ENCODE measurements at places on chromosomes 3 and 15. TPM values are rescaled to one million over a fixed set of nuclear protein-coding genes. Genes with fewer than 3 reads are reported as not detected.

DNA sequence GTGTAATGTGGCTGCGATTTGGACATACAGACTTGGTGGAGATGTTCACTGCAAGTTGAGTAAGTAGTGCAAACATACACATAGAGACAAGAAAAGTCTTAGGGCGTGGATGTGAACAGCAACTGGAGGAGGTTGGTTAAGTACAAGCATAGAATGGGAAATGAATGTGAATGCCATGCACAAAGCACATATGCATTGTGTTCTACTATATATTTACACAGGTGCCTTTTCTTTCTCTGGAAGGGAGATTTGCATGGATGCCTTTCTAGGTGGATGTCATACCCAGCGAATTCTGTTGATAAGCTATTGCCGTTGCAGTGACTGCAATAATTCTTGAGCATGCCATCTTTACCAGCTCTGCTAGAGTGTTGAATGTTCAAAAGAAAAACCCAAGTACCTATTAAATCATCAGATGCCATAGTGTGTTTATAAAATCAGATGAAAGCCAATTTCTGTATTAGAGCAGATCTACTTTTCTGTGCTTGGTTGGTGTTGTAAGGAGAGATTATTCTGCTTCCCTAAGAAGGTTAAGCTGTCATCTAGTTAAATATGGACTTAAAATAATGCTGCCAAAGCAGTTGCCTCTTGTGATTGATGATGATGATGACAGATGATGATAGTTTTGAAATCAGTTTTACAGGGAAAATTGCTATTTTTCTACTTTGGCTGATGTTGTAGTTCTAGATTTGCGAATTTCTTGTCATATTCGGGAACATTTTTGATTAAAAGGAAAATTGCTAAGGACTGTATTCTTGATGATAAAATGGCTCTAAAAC, 148.4 kb downstream of the CNTN4 start:
- DNase-seq, result no peak

GRCh38 chr3:178341636-178342035, 194.6 kb upstream of the KCNMB2 start:
- no peak for DNase-seq

DNA sequence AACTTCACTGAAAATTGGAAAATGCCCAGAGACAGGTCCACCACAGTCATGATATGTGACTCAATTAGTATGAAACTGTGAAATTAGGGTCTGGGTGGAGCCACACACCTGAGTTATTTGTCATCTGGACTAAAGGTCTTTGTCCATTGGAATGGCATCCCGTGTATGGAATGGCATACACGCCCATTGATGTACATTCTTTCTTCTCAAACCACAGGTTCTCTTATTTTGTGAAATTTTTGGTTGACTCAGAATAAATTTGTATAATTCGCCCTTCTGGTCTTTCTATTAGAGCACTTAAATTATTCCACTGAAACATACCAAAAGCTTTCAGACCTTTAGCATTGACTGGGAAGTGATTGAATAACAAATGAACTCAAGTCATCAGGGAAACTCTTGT, 66.8 kb upstream of the UBE2E1 start:
- DNase-seq, result peak; percentile 44

DNA sequence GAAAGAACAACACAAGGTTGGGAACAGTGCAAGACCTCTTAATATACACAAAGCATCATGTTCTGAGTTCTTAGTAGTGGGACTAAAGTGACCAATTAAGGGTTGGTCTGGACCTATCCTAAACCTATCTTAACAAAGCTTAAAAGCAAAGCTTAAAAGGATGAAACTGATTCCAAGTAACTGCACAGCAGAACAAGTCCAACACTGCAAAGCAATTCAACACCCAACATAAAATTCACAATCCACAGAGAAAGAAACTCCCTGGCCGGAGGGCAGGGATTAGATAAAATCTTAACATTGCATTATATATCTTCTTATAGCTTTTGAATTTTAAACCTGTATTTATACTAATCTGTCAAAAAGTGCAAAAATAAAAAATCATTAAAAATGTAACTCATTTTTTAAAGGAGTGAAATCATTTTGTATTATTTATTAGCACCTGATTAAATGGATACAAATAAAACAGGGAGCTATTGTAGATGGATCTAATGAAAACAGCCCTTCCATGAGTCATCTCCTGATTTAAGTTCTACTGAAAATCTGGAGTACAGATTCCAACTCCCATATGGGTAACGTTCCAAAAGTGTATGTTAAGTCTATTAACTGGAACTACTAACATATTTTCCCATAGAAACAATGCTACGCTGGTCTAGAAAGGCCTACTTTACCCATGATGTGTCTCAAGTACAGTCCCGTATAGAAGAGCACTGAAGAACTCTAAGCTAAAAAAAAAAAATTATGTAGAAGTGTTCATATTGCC, 34.9 kb downstream of the PIK3R4 start:
- DNase-seq, result no peak

DNA sequence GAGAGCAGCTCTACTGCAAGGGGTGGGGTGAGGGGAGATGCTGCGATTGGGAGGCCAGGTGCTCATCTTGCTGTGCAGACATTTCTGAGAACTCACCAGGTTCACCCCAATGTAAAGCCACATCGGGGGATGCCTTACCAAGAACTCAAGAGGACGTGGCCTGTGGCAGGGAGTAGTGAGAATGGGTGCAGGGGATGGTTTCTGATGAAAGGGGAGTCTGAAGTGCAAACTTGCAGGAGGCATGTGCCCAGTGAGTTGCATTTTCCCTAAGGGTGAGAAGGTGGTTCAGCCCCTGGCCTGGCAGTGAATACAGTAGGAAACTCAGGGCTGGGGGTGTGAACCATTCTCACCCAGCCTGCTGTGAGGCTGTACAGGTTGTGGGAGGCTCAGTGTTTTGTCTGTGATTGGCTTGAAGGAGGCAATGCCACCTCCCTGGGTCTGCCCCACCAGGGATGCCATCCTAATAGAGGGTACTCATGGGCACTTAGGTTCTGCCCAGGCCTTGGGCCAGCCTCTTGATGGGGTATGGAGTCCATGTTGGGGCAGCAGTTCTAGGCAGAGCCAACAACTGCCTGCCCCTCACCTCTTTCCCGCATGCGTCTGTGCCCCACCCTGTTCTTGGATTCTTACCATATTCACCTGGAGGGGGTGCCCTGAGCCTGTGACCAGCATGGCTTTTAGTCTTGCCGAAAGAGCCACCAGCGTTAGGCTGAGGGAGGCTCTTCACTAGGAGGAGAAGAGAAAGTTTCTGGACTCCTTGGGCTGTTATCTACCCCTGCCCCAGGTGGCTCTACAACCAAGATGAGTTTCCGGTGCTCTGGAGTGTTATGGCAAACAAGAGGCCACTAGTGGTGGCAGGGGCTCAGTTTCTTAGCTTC, 4.5 kb downstream of the HEMK1 start:
- no peak for DNase-seq

DNA sequence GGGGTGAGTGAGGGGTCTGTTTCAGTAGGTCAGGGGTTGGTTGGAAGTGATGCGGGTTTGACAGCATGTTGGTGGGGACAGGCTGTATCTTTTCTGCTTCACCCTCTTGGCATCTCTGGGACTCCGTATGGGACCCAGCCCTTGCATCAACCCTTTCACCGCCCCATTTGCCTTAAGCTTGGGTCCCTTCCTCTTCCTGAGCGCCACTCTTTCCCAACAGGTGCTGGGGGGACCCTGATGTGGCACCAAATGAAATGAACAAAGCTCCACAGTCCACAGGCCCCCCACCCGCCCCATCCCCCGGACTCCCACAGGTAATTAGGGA, 1.1 kb downstream of the EIF4G1 start:
- no peak for DNase-seq

GRCh38 chr3:31988271-31988670, 6.7 kb downstream of the ZNF860 start:
- DNase-seq, result no peak

- no peak for DNase-seq
Measured at GRCh38 chr3:58766587-58767282, 100.2 kb upstream of the FAM3D start.

DNA sequence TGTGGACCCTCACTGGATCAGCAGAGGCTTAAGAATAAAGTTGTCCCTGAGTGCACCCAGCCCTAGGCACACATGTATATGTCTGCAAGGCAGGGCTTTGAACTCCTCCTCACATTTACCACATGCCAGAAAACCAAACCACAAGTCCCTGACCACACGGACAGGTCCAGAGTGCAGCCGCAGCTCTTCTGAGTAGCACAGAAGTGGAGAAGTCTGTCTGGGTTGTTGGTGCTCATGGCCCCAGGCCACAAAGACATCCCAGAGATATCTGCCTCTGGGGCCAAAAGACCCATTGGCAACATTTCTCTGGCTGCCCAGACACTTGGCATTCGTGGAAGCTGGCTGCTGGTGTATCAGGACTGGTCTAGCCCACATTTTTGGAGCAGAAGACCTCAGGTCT, 17.4 kb downstream of the SUSD5 start:
- DNase-seq, result no peak

DNA sequence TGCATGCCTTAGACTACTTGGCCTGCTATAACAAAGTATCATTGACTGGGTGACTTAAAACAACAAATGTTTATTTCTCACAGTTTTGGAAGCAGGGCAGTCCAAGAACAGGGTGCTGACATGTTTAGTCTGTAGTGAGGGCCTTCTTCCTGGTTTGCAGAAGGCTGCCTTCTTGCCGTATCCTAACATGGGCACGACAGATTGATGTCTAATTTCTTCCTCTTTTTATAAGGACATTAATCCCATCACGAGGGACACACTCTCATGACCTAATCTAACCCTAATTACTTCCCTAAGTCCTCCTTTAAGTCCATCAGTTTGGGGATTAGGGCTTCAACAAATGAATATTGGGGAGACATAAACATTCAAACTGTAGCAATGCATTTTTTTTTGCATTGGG, 10.9 kb upstream of the GOLGA8B start:
- DNase-seq, result no peak

DNA sequence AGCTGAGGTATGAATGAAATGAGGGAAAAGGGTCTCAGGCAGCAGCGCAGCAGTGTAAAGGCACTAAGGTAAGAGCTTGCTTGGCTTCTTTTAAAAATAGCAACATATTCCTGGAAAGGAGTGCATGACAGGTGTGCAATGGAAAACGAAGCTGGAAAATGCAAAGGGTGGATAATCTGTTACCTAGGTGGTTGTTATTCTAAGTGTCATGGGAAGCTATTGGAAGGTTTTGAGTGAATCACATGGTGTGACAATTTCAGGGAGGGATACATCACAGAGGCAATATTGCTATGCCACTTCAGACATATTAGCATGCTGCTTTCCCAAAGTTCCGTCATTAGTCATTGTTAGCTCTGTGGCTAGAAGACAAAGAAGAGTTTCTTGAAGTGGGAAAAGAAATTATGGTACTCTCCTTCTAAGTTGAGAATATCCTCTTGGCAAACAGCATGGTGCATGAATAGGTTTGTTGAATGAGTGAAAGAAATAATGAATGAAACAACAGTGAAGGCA, 28.7 kb upstream of the TMEM45A start:
- DNase-seq, result no peak

Gene GOLGA8G
- not detected for total RNA-seq

Gene FHIT
- 8.3 TPM for total RNA-seq

Gene POLQ
- total RNA-seq, result 15.4 TPM

Gene SHF
- 12.9 TPM for total RNA-seq

Gene BTLA
- not detected for total RNA-seq

Gene IL5RA
- total RNA-seq, result 0.23 TPM

Gene AP3S2
- 28.1 TPM for total RNA-seq

Gene TUSC2
- 34.9 TPM for total RNA-seq

Data from Caco-2 (cell line).